SHP77 treated with DMSO at 0.1 percent for 48 hours (cell line): ENCODE measurements at places on chromosomes 5 and 9.

DNA sequence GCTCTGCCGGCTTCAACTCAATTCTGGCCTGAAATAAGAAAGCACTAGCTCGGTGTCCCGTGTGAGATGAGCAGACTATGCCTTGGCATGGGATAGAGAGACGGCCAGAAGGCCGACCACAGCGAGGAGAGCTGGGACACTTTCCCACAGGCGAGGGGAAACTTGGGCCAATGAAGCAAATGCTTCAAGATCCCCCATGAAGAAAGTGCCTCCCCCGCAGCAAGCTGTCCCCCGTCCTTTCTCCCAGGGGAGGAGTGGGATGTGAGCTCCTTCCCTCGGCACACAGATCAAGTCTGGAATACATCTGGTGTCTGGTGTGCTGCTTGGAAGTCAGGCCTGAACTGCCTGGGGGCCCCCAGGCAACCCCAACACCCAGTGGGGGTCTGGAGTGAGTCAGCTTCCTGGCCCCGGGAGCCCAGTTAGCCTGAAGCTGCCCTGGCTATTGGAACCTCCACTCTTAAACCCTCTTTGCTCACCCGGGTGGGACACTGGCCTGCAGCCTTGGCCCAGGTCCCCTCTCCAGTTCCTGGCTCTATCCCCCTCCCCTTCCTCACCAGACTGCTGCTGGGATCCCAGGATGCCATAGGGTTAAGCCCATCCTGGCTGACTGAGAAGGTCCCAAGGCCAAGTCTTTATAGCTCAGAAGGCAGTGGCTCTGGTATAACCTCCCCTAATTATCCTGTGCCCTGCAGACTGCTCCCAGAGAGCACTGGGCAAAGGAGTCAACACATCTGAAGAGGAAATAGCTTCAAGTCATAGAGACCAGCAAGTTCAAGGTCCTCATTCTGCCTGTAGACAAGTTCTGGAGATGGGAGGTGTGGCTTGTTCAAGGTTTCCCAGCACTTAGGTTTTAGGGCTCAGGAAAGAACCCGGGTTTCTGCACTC is 205.3 kb downstream of the TTLL11 start:
- DNase-seq, result no peak

DNA sequence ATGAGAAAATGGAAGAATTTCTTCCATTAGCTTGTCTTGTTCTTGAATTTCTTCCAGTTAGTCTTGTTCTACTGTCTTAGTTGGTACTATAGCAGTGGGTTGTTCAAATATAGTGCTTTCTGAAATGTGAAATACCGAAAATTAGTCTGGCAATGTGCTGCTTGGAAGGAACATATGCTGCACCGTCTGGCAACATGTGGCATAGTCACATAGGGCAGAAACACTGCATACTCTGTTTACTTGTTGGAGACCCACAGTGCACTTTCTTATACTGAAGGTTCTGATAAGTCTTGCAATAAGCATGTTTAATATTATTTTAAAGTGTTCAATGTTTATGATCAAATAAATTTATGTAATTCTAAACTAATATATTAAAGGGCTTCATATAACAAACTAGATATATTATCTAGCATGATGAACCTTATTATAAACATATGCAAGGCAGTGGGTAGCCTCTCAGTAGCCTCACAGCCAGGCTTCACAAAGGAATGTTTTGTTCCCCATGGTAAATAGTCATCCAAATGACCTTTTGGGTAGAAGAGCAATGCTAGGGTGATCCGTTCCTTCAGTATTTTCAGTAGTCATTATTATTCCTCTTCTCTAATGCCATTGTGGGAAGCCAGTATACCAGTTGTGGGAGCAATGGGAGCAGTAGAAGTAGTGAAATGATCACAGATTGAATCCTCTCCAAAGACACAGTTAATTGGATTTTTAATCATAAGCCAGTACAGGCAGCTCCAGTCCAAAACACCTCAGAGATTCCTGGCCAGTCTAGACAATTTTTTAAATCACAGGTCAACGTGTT is 1106.7 kb downstream of the DTWD2 start:
- DNase-seq, result no peak

DNA sequence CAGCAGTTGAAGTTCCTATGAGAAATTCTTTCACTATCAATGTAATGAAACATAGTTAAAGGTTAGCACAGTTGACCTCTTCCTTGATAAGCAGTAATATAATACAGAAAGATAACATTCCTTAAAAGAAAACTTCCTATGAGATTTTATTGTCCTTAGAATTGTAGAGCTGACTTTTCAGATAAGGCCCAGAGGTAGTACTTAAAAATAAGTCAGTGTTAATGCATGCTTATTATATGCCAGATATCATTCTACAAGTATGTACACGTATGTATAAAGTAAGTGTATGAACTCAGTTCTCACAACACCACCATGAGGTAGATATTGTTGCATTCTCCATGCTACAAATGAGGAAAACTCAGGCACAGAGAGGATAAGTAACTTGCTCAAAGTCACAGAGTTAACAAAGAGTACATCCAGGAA is 15.3 kb downstream of the AP3S1 start:
- no peak for DNase-seq

GRCh38 chr5:31833710-31834109 is 194.8 kb downstream of the PDZD2 start:
- DNase-seq, result no peak

GRCh38 chr5:140108093-140109017 is 5.6 kb upstream of the PURA start:
- no peak for DNase-seq

- DNase-seq, result no peak
These were observed 78.4 kb downstream of the NDFIP1 start for GRCh38 chr5:142186857-142187594.

DNA sequence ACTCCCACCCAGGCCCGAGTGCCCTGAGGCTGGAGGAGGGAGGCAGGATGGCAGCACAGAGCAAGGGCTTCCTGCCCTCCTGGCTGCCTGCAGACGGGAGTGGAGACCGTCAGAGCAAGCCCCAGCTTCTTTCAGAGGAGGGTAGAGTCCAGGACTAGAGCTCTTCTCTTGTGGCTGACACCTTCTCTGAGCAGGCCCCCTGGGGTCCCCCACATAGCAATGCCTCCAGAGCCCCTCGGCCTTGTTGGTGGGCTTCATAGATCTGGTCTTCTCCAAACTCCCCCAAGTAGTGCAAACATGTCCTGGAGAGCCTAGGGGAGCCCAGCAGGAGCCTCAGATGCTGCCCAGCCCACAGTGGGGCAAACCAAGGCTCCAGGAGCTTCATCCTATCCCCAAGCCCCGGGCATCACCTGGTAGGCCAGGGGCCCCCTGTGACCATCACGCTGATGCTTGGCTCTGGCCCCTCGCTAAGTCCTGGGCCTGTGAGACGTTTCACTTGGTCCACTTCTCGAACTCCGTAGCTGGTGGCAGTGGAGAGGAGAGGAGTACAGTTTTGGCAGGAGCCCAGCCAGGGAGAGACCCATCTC is 2.0 kb downstream of the MZB1 start:
- no peak for DNase-seq

GRCh38 chr9:20614602-20615216 is 7.6 kb downstream of the MLLT3 start:
- DNase-seq, result no peak

GRCh38 chr5:35115920-35116319 is 68.2 kb upstream of the AGXT2 start:
- no peak for DNase-seq

GRCh38 chr5:168135897-168136296 is 155.5 kb upstream of the WWC1 start:
- DNase-seq, result no peak

DNA sequence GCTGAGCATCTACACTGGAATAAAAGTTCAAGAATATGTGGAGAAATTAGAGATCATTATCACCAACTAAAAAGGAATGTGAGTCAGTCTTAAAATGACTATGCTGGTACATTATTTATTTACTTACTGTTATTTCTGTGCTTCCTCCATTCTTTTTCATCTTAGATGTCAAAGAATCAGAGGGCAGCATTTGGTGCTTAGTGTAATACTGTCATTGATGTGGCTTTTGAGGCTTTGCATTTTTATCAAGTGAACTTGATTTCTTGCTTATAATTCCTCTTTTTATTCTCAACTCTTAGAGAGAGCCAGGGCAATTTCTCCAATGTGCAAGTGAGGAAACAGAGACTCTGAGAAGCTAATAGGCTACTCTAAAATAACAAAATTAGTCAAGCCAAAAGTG is 163.7 kb upstream of the TRPC7 start:
- DNase-seq, result no peak

GRCh38 chr9:16103620-16104397 is 551.0 kb downstream of the CCDC171 start:
- peak; percentile 3 for DNase-seq

GRCh38 chr9:95762322-95762721 is 113.2 kb upstream of the ERCC6L2 start:
- DNase-seq, result no peak

DNA sequence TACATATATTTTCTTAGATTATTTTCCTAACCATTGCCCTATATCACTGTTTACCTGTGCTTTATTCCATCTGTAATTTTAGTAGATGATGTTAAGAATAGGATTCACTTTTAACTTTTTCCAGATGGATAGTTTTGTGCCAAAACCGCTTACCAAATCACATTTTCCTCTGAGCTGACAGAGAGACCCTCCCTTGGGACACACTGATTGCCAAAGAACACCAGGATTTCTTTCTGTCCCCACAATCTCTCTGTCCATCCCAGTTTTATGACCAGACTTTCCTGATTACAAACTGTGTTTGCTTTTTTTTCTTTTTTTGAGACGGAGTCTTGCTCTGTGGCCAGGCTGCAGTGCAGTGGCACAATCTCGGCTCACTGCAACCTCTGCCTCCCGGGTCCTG is 81.3 kb upstream of the SPATA31C2 start:
- DNase-seq, result no peak

- DNase-seq, result no peak
These were observed 194.4 kb downstream of the TAF11L14 start for GRCh38 chr5:17828681-17829080.

GRCh38 chr5:93273176-93273575 is 307.8 kb downstream of the NR2F1-AS1 start:
- no peak for DNase-seq

DNA sequence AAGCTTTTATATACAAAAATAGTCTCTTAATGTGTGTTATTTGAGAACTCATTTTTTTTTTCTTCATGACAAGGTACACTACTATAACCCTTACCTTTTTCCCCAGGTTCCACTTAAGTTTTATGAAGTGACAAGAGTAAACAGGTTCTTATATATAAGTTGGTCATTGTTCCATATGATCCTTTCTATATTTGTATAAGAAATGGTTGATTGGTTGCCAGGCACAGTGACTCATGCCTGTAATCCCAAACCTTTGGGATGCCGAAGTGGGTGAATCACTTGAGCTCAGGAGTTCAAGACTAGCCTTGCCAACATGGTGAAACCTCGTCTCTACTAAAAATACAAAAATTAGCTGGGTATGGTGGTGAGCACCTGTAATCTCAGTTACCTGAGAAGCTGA is 108.3 kb downstream of the PCSK1 start:
- no peak for DNase-seq

DNA sequence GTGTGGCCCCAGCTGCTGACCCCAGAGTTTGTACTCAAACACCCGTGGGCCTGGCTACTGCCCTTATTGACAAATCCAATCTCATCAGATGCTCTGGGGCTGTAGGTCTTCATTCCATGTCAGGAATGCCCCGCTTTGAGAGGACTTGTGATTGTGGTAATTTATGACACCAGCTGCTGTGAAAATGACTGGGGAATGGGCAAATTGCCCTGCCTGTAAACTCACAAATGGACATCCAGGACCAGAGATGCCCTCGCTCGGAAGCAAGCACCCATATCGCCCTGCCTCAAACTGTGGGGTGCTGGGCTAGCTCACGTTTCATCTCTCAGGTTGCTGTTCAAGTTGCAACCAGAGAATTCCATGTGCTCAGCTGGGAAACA is 225.9 kb upstream of the MAP3K1 start:
- no peak for DNase-seq

DNA sequence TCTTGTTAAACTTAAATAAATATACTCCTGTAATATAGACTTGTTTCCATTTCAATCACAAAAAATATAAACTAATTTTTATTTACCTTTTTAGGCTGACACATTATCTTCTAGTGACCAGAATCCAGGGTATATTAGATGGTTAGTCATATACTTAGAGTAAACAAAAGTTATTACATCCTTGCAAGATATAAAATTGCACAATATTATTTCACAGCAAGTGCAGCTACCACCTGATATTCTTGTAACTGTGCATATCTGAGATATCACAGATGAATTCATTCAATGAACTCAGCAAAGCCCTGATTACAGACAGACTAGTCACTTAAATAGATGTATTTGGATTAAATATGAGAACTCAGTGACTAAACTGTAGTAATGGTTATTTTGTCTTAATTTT is 25.6 kb upstream of the ARRDC3 start:
- no peak for DNase-seq
